ENCODE measurements at places on chromosomes 11 and 22.
A peak's percentile ranks its signal among the peaks of the same experiment; 100 is the strongest.

DNA sequence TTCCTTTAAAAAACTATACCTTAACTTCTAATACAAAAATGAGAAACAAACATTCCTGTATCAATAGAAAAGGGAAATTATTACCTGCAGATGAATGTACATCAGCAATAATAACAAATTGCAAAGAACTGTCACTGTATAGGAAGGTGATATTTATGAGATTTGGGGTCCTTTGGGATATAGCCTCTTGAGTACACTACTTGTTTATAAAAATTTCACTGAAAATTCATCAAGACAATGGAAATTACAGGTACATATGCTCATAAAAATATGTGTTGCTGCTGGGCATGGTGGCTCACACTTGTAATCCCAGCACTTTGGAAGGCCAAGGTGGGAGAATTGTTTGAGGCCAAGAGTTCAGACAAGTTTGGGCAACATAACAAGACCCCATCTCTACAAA is 34.0 kb upstream of the OR5P2 start:
- DNase-seq = no peak

- no peak for DNase-seq
Measured at GRCh38 chr11:58577555-58578135, 1.2 kb upstream of the ZFP91 start.

GRCh38 chr11:56910785-56911184 is 77.9 kb upstream of the OR5AK2 start:
- no peak for DNase-seq

- no peak for DNase-seq
Measured at GRCh38 chr22:37039466-37039865, 12.1 kb upstream of the KCTD17 start.

GRCh38 chr11:72825661-72826060 is 11.4 kb downstream of the ATG16L2 start:
- DNase-seq = no peak

GRCh38 chr11:127075758-127076157 is 75.2 kb upstream of the KIRREL3 start:
- peak; percentile 52 for DNase-seq

DNA sequence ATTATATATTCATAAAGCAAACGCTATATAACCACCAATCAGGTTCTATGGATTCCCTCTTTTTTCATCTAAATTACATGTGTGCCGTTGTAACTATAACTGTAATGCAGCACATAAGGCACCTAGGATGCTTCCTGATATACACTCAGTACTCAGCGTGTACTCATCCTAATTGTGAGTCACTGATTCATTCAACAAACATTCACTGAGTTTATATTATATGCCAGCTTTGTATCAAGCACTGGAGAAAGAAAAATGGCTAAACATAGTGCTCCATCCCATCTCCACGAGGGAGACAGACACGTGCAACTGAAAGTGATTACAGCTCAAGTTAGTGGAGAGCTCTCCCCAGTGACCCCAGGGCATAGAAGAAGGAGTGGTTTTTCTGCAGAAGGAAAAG is 49.9 kb upstream of the SYN3 start:
- no peak for DNase-seq

GRCh38 chr11:34065505-34066203 is 14.1 kb downstream of the CAPRIN1 start:
- DNase-seq = no peak

DNA sequence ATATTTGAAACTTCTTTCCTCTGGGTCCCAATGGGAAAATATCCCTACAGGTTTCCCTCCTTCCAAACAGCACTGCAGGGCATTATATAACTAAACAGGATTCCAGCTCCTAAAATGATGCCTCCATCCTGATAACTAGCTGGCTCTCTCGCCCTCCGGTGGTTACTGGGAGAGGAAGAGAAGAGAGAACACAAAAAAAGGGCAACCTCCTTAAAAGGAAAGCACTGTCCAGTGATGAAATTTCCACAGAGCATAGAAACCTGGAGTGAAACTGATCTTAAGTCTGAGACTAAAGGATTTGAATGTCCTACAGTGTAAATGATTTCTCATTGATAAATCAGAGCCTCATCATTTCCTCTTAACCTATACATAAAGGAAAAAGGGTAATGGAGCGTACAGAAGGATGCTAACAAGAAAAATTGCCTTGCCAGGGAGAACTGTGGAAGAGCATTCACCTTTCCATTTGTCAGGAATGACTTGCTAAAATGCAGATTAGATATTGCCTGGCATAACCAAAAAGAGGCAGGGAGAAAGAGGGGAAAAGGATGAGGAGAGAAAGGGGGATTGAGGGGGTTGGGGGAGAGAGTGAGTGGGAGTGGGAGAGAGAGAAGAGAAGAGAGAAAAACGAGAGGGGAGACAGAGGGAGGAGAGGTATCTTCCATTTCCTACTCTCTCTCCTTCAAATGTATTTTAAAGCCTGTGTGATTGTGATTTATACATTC is 121.3 kb downstream of the APOL5 start:
- peak; percentile 8 for DNase-seq

DNA sequence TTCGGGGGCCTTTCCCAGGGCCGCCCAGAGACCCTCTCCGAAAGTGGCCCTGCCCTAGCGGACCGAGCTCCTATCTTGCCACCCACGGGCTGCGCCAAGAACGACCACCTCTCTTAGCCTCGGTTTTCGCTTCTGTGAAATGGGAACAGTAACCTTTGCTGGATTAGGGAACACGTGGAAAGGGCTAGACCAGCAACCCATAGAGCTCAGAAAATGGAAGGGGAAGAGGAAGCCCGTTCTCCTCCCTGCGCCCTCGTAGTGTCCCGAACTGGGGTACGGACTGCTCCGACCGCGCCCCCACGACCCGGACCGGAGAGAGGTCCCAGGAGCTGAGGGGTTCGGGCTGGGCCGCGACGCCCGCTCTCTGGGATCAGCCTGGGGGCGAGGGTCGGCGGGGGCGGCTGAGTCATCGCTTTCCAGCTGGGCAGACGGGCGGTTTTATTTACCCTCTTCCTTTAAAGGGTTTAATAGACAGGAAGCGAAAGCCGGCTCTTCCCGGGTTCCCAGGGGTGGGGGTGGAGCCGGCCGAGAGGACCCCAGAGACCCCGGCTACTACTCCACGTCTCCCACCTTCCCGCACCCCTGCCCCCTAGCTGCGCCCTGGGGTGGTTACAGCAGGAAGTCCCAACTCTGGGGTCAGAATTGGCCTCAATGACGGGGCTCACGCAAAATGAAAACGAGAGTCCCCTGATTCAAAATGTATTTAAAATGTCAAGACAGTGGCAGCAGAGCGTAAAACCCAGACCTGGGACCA is 907 bp upstream of the PHLDA2 start:
- no peak for DNase-seq

DNA sequence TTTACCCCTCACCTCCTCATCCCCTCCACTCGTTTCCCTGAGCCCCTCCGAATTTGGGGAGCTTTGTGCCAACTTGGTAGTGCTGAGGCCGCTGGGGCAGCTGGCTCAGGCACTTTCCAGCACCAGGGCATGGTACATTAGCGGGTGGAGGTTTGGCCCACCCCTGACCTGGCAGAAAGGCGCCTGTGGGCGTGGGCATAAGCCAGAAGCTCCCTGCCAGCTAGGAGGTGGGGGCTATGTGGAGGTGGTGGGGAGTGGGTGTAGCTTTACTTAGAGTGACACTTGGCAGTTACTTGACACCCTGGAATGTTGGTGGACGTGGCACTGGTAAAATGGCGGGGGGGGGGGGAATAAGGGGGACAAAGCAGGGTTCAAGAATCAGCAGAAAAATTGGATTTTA is 10.3 kb upstream of the IGF2 start:
- DNase-seq = no peak

- no peak for DNase-seq
Measured at GRCh38 chr11:28231475-28231874, 123.3 kb downstream of the METTL15 start.

DNA sequence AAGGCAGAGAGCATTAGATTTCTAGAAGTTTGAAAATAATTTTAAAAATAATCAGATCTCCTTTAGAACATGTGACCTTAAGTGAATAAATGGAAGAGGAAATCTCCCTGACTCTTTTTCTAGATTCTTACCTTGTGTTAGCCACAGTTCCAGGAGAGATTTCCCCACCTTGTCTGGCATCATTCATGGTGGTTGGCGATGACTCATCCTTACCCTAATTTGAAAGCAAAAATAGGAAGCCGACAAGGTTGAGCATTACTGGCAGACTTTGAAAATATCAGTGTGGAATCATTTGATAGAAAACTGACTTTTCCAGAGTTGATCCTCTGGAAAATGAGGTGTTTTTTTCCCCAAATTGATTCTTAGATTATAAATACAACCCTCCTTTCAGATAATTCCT is 48.1 kb downstream of the CNTN5 start:
- DNase-seq = no peak

DNA sequence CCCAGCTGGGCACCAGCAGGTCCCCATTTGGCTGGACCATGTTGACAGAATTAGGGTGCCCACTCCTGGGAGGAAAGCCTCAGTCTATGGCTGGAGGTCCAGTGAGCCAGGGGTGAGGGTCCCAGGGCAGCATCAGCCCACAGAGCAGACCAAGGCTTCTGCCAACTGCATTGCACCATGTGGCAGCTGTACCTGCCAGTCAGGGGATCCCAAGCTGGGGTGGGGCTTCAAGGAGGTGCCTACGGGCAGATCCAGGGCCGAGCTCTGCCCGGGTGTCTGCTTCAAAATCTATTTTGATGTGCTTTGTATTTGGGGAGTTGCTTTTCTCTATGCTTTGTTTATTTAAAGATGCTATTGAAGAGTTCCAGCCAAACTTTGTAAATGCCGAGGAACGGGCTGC is 10.4 kb downstream of the GP1BB start:
- no peak for DNase-seq

DNA sequence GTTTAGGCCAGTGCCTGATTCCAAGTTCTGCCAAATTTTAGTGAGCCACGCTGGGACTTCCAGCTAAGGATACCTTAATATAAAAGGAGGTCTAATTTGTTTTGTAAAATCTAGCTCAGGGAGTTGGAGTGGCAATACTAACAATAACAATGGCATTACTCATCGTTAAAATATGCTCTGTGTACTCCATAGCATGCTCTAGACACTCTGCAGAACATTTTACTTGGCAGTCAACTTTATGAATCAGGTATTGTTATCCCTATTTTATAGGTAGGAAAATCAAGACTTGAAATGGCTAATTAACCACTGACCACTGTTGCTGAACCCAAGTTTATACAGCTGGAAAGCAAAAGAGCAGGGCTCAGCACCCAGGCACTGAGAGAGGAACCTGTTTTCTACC is 485.0 kb upstream of the KIRREL3 start:
- DNase-seq = no peak

- no peak for DNase-seq
Measured at GRCh38 chr11:129191649-129192048, 476 bp downstream of the ARHGAP32 start.
